Melanocyte of skin (primary cell): ENCODE measurements at places on chromosomes 3 and 15. TPM values are rescaled to one million over a fixed set of nuclear protein-coding genes. Genes with fewer than 3 reads are reported as not detected.

Gene FAM174B
- total RNA-seq, result 2.1 and 12.7 TPM in 2 replicates

Gene DIPK2A
- 23.1 and 29.6 TPM in 2 replicates for total RNA-seq

Gene ZDHHC3
- total RNA-seq, result 53.2 and 57.6 TPM in 2 replicates

Gene SLC24A5
- total RNA-seq, result 614 and 1,301 TPM in 2 replicates

Gene HIGD2B
- total RNA-seq, result under 0.01 and 0.36 TPM in 2 replicates

Gene TMEM108
- under 0.01 and 0.15 TPM in 2 replicates for total RNA-seq

Gene SCAANT1
- total RNA-seq, result not detected in 2 replicates

Gene CSPG4
- total RNA-seq, result 168 and 185 TPM in 2 replicates

Gene BRK1
- 81.6 and 93.4 TPM in 2 replicates for total RNA-seq

Gene C3orf49
- total RNA-seq, result not detected in 2 replicates

Gene ARHGEF26
- total RNA-seq, result 10.0 and 14.5 TPM in 2 replicates

Gene ANKUB1
- total RNA-seq, result not detected in 2 replicates

Gene ADAMTS9
- 2.4 and 9.8 TPM in 2 replicates for total RNA-seq

Gene SEMA5B
- total RNA-seq, result not detected in 2 replicates

Gene CYP1A1
- 1.3 and 2.0 TPM in 2 replicates for total RNA-seq

Gene AP2M1
- total RNA-seq, result 239 and 272 TPM in 2 replicates

Gene SAXO2
- 0.73 and 1.4 TPM in 2 replicates for total RNA-seq

Gene ACAN
- total RNA-seq, result under 0.01 and 0.62 TPM in 2 replicates

Gene CD96
- 1.4 TPM in 1 of 2 replicates, not detected in the other for total RNA-seq

Gene ROPN1
- total RNA-seq, result 12.0 and 19.6 TPM in 2 replicates

Gene XCR1
- not detected in 2 replicates for total RNA-seq

Gene RETNLB
- total RNA-seq, result not detected in 2 replicates
